ENCODE measurements at places on chromosomes 2 and 18.

- DNase-seq: no peak
Observed at GRCh38 chr2:30424231-30424630, 22.8 kb upstream of the LCLAT1 start.

- DNase-seq: no peak
Observed at GRCh38 chr2:238747557-238747956, 100.3 kb upstream of the TWIST2 start.

DNA sequence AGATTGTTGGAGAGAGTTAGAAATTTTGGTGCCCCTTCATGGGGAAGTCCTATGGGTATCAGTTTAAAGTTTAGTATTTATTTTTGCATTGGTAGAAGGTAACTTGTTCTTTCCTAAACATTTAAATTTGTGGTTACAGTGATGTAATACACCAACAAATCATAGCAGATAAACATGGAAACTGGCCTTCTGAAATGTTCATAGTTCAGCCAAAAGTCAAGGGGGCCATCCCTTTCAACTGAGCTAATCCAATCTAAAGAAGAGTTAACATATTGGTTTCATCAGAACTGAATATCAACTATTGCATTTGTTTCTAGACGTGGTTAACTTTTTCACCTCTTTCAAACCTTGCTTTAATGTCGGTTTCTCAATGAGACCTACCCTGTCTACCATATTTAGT, 46.3 kb downstream of the PPP1R1C start:
- no peak for DNase-seq

DNA sequence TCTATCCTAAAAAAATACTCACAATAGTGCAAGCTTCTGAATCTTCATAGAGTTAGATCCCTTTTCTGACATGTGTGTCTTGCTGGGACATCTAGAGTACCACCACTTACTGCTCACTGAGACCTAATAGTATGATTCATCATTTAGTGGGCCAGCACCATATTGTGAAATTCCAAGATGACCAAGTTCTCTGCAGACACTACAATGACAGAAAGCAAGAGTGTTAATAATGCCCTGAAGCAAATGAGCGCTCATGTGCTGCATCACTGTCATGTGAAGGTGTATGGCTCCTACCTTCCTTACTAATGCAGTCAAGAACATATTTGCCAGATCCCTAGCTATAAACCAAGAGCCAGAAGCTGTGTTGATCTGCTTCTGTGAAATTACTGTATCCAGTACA, 606.2 kb upstream of the NXPH2 start:
- DNase-seq: no peak

- DNase-seq: no peak
Observed at GRCh38 chr2:100067784-100068183, 74.6 kb downstream of the AFF3 start.

- DNase-seq: no peak
Observed at GRCh38 chr2:113178891-113179290, 5.1 kb downstream of the PSD4 start.

- no peak for DNase-seq
Observed at GRCh38 chr18:48833701-48834412, 116.9 kb downstream of the SMAD7 start.

- no peak for DNase-seq
Observed at GRCh38 chr2:178025551-178026185, 46.9 kb downstream of the PDE11A start.

DNA sequence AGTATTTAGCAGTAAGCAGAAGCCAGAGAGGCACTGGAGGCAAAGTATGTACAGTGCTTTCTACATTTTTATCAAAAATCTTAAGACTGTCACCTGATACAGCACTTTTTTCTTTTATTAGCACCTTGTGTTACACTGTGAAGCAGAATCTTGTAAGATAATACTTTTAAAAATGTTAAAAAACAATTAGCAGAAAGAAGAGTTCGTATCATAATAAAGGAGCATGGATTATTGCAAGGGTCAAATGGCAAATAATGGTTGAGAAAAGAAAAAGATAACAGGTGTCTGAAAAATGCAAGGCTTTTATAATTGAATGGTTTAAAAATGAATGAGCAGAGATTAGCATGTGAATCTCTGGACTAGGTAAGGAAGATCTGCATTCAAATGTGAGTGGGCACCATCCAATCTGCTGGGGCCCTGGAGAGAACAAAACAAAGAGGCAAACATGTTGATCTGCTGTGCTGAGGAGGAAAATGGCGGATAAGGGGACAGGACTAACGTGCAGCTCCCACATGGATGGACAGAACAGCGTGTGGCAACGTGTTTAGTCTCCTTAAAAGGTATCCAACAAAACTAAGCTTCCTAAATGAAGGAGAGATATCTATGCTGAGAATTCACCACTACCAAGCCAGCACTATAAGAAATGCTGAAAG, 9.5 kb downstream of the CEBPZOS start:
- DNase-seq: no peak

DNA sequence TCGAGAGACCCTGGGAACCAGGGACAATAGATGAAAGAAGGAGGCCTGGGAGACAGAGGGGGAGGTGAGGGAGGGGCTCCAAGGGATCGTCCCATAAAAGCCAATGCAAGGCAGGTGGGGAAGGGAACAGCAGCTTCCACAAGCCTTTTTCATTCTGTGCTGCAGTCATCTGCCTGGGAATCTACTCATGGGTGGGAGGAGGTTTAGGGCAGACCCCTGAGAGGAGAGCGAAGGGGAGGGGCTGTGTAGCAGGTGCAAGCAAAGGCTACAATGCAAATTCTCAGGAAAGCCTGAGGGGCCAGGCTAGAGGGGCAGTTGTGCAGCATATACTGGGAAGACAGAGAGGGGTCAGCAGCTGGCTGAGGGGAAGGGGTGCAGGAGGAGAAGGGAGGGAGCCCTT, 135.4 kb downstream of the SETBP1 start:
- DNase-seq: no peak

DNA sequence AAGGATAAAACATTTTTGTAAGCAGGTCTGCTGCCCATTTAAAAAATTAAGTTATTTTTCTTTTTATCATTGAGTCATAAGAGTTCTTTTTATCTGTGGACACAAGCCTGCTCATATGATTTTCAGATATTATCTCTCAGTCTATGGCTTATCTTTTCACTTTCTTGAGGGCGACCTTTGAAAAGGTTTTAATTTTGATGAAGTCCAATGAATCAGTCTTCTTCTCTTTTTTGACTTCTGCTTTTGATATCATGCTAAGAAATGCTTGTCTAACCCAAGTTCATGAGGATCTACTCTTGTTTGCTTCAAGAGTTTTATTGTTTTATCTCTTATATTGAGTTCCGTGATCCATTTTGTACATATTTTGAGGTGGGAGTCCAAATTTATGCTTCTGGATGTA, 36.5 kb downstream of the PSMD14 start:
- no peak for DNase-seq

GRCh38 chr18:52715421-52715820, 375.4 kb downstream of the DCC start:
- no peak for DNase-seq

- no peak for DNase-seq
Observed at GRCh38 chr2:196075196-196075595, 6.6 kb upstream of the DNAH7 start.

GRCh38 chr2:237358721-237359517, 55.0 kb downstream of the COL6A3 start:
- DNase-seq: no peak

- no peak for DNase-seq
Observed at GRCh38 chr2:26455037-26455669, 22.8 kb downstream of the OTOF start.

- DNase-seq: no peak
Observed at GRCh38 chr2:128832946-128833663, 514.4 kb upstream of the HS6ST1 start.

- DNase-seq: no peak
Observed at GRCh38 chr2:8421658-8422449, 260.0 kb upstream of the ID2 start.

DNA sequence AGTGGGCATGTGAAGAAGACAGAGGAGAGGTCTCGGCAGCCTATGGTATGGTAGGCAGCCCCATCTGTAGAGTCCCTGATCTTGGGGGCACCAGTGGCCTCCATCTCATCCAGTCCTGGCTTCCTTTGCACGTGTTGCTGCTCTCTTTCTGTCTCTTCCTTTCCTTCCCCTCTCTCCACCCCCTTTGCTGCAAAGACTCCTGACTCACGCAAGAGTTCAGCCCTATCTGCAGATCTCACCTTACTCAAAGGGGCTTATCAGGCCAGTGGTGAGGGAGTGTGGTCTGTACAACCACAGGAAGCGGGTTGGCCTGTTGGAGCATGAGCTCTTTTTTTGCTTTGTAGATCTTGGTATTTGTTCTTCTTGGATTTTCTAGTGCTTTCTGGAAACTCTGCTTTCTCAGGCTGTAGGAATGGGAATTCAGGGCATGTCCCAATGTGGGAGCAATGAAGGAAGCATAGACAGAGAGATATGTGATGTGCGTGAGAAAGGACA, 14.6 kb upstream of the NT5DC4 start:
- no peak for DNase-seq

DNA sequence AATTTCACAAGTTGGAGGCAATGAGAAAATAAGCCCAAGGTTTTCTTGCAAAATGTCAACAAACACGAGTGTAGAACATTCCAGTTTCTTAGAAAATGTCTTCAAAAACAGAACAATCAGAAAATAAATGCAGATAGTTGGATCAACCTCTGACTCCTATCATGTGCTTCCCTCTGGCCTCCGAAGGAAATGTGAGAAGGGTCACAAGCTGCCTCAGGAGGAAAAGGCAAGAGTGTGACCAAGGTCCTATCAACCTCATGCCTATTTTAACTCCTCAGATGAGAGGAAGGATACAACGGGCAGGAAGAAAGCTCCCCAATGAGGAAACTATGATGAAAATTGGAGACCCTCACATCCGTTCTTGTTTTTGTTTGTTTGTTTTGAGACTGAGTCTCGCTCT, 7.9 kb downstream of the SCYGR5 start:
- DNase-seq: no peak

- no peak for DNase-seq
Observed at GRCh38 chr2:134370655-134371445, 117.0 kb downstream of the MGAT5 start.

DNA sequence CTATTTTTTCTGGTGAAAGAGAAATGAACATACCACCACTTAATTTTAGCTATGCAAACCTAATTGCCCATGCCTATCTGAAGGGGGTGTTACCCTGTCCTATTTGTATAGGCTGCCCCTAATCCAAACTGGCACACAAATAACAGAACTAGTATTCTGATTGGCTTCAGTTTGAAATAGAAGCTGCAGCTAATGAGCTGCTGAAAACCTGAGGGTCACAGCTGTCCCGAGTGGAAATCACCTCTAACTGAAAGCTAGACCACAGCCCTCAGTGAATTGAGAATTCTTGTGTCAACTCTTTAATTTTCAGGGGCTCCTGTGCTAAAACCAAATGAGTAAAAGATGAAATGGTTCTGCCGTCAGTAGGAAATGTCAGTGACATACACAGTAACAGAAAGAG, 28.7 kb downstream of the CCDC141 start:
- DNase-seq: no peak

DNA sequence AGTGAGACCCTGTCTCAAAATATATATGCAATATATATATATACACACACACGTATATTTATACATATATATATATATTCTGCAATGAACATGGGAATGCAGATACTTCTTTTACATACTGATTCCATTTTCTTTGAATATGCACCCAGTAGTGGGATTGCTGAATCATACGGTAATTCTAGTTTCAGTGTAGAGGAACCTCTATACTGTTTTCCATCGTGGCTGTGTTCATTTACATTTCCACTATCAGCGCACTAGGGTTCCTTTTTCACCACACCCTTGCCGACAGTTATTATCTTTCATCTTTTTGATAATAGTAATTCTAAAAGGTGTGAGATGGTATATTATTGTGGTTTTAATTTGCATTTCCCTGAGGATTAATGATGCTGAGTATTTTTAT, 52.3 kb upstream of the SLC39A10 start:
- DNase-seq: no peak

DNA sequence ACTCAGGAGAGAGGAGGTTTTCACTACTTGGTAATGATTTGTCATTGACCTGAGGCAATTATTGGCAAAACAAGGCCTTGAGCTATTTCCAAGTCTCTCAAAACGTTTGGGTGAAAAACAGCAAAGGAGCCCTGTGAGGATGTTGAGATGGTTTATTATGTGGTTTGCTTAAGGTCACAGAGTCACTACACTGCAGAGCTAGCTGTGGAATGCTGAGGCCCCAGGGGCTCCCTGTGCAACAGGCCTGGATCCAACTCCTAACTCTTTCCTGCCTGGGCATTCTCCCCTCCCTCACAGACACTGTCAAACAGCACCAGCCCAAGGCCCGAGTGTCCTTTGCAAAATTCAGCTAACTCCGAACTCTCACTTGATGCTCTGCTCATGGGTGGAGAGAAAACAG, 754.6 kb upstream of the SOX11 start:
- no peak for DNase-seq

DNA sequence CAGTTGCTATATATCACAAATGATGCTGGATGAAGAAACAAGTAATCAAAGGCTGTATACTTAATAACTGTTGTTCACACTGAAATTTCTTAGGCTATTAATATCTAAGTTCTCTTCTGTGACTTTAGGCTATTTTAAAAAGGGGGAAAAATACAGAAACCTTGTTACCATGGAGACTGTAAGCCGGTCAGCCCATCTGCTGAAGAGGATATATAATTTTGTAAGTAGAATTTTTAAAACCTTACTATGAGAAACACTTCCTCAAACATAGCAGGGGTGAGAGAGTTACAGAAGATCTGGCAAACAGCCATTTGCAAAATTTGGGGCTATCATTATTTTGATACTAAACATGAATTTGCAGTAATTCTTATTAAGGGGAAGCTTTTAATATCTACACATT, 27.8 kb downstream of the CACNB4 start:
- no peak for DNase-seq

DNA sequence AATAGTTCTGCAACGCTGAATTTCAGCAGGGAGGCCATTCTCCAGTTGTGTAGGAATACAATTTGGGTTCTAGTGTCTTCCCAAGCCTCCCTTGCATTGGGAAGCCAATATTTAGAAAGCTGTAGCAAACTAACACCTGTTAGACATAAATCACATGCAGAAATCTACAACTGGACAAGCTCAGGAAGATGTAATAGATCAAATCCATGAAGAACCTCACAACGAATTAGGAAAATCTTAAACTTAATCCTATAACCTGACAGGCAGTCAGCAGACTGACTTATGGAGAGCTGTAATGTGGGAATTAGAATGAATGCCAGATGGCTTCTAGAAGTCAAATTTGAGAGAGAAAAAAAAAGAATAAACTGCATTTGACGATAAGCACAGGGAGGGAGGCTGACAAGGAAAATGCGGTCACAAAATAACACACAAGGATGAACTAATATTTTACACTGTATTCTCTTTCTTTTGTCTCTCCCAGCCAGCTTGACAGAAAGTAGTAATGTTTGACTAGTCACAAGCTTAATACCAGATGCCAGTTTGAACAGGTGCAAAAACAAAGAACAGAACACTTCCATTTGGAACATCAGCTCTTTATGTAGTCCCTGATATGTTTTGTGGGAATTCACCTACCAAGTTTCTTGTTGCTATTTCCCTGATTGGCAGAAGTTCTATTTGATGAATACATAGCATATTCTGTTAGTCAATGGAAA, 50.8 kb upstream of the FANCL start:
- DNase-seq: no peak

DNA sequence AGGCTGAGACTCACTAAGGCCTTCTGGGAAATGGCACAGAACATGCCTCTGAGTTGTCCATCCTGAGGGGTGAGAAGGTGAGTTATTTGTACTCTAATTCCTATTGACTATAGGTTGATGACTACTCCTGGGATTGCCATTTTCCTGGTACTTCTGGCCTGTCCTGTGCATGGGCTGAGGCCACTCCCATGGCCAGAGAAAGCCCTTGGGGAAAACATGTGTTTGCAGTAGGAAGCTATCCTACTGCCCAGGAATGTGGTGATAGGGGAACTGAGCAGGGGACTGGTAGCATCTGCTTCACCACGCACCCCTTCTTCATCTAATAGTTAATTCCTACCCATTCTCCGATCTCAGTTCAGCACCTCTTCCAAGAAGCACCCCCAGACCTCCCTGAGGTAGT, 62.6 kb upstream of the MEX3C start:
- no peak for DNase-seq

All from HTR-8/SVneo (cell line).